Stimulated activated CD4-positive, alpha-beta T cell treated with anti-CD3 and anti-CD28 coated beads, Interleukin-1b, Interleukin-23, amount 100 ng/mL, for 1 hour (primary cell): ENCODE measurements at places on chromosomes 12 and 14.

DNA sequence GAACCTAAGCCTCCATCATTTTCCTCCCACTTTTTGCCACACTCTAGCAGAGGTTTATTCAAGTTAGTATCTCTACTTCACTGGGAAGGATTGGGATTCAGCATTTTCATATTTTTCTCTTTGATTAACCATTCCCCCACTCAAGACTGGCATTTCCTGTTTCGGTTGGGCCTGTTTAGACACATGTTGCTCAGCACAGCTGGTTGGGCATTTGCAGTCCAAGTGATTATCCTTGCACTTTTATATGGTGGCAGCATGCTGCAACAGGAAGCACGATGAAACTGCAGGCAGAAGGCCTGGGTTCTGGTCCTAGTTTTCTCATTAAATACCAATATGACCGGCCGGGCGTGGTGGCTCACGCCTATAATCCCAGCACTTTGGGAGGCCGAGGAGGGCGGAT is 182.9 kb upstream of the GRIN2B start:
- DNase-seq = no peak

DNA sequence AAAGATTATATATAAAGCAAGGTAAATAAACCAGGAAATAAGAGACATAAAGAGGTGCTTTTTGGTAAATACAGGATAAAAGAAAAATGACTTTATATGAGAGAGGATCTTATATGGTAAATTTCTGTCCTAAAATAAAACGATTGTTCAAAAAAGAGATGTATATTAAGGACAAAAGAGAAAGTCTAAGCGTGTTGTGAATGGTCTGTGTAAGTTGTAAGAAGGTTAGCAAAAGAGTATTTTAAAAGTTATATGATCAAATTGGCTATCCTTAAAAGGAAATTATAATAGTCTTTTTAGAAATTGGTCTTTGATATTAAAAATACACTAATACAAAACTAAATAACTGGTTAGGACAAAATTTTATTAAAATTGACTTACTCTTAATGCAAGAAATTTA is 14.1 kb upstream of the ACSM4 start:
- no peak for DNase-seq

- no peak for DNase-seq
Observed at GRCh38 chr12:124171231-124171979, 123.5 kb upstream of the RFLNA start.

DNA sequence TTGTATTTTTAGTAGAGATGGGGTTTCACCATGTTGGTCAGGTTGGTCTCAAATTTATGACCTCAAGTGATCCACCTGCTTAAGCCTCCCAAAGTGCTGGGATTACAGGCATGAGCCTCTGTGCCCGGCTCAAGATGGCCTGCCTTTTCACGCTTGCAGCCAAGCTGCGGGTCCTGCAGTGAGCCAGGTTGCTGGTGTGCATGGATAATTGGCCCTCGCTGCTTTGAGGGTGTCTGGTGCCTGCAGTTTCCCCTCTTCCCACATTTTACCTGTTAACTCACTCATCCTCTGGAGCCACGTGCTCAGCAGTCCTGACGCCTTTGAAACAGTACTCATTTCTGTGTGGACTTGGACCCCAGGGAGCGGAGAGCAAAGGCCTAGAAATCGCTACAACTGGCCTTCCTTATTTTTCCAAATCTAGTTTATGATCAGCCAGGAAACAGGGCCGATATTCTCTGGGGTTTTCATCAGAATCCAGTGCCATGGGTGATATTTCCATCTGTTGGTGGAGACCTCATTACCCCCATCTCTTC is 42.2 kb downstream of the TPCN1 start:
- DNase-seq = no peak

DNA sequence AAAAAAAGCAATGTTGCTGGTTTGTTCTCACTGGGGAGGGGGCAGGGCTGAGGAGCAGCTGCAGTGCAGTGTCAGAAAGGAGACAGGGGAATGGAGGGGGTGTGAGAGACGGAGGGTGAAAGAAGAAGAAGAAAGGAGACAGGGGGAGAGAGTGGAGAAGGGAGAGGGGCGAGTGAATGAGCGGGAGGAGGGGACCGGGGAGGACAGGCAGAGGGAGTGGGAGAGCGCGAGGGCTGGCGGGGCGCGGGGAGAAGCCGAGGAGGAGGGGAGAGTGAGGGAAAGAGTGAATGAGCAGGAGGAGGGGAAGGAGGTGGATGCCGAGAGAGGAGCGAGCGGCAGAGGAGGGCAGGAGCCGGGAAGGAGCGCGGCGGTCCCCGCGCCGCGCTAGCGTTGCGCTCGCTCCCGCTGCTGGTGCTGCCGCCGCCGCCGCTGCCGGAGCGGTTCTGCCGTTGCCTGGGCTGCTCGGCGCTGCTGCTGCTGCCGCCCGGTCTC is at the start of gene NOVA1:
Gene NOVA1, minus strand, starts transcription at position 445 of the 492 bp plus-strand sequence. CDS start 597 bp downstream, outside the sequence.
- no peak for DNase-seq

GRCh38 chr12:30026621-30027234 is 243.0 kb upstream of the TMTC1 start:
- DNase-seq = no peak

DNA sequence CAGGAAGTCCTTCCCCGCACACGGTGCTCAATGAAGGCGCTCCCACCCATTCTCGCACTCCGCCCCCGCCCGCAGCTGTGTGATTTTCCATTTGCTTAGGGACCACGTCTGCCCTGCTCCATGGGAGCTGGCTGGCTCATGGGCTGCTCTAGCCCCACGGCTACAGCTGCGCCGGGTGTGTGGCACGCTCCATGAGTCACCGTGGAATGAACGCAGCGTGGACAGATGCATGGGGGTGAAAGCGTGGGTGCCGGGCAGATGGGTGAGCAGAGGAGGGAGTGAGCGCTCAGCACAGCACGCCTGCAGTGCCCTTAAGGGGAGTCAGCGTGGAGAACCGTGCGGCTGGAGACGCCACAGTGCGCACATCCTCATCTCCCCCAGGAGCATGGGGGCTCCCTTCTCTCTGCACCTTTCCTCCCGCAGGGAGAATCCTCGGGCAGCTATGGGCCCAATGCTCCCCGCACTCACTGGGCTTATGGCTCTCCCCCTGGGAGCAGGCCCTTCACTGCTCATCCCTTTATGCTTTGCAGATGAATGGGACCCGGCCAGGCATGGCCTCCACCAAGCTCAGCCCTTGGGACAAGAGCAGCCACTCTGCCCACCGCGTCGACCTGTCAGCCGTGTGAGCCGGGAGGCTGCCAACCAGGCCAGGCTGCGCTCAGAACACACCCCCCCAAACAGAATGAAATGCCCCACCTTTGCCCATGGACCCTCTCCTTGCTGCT is 185.1 kb downstream of the ADGRD1 start:
- DNase-seq = no peak
